ENCODE measurements at places on chromosomes 7 and 10. TPM values are rescaled to one million over a fixed set of nuclear protein-coding genes. Genes with fewer than 3 reads are reported as not detected.

The CCL24 gene
- total RNA-seq, result not detected

The EMX2 gene
- 1.3 TPM for total RNA-seq

The CALHM1 gene
- not detected for total RNA-seq

The PRPS1L1 gene
- total RNA-seq, result not detected

The PITX3 gene
- total RNA-seq, result not detected

The UBTD1 gene
- total RNA-seq, result 111 TPM

The MYO1G gene
- total RNA-seq, result not detected

The ORAI2 gene
- 108 TPM for total RNA-seq

The GSAP gene
- 2.7 TPM for total RNA-seq

The LIPK gene
- not detected for total RNA-seq

The HOXA2 gene
- total RNA-seq, result 0.24 TPM

The ADRA2A gene
- total RNA-seq, result 0.48 TPM

The NRG3 gene
- total RNA-seq, result 8.9 TPM

The CPA2 gene
- not detected for total RNA-seq

The CFAP58 gene
- total RNA-seq, result 1.7 TPM

The TRIM50 gene
- not detected for total RNA-seq

The MSMB gene
- total RNA-seq, result not detected

The AKR1C2 gene
- not detected for total RNA-seq

The KCNMA1 gene
- 11.4 TPM for total RNA-seq

The RHOBTB1 gene
- 42.7 TPM for total RNA-seq

The CAMK1D gene
- 2.0 TPM for total RNA-seq

The SPDYE1 gene
- total RNA-seq, result not detected

The WDFY4 gene
- 0.41 TPM for total RNA-seq

The WAPL gene
- total RNA-seq, result 22.2 TPM

The MEIG1 gene
- not detected for total RNA-seq

The PTPRN2 gene
- total RNA-seq, result 13.0 TPM

The TMEM254 gene
- 8.6 TPM for total RNA-seq

The OR2A12 gene
- not detected for total RNA-seq

The ZNF746 gene
- total RNA-seq, result 17.3 TPM

The PLPP4 gene
- 11.1 TPM for total RNA-seq

The PNLIPRP3 gene
- not detected for total RNA-seq

The ARMC3 gene
- total RNA-seq, result not detected

The ERVW-1 gene
- total RNA-seq, result not detected

The ATRNL1 gene
- total RNA-seq, result 8.0 TPM

The EN2 gene
- total RNA-seq, result not detected

The UCMA gene
- total RNA-seq, result not detected

The VSTM4 gene
- total RNA-seq, result 0.35 TPM

The IL6 gene
- total RNA-seq, result 5.7 TPM

The PON3 gene
- total RNA-seq, result not detected

The KCNIP2 gene
- total RNA-seq, result 0.48 TPM

The PTPN20 gene
- 0.39 TPM for total RNA-seq

The CYP26C1 gene
- 1.1 TPM for total RNA-seq

The CLCN1 gene
- total RNA-seq, result not detected

The PNLIPRP2 gene
- total RNA-seq, result not detected

The ZPBP gene
- total RNA-seq, result not detected

The FAM25G gene
- not detected for total RNA-seq

The MRC1 gene
- total RNA-seq, result 23.8 TPM

The ECD gene
- total RNA-seq, result 41.2 TPM

The HTR7 gene
- total RNA-seq, result 0.58 TPM

The SRRM3 gene
- total RNA-seq, result 0.23 TPM

The GOLGA7B gene
- total RNA-seq, result not detected

The GSDME gene
- 47.1 TPM for total RNA-seq
